Stomach (tissue), 19 donors: ENCODE measurements at places on chromosomes 1 and 21. TPM values are rescaled to one million over a fixed set of nuclear protein-coding genes. Genes with fewer than 3 reads are reported as not detected.

DNA sequence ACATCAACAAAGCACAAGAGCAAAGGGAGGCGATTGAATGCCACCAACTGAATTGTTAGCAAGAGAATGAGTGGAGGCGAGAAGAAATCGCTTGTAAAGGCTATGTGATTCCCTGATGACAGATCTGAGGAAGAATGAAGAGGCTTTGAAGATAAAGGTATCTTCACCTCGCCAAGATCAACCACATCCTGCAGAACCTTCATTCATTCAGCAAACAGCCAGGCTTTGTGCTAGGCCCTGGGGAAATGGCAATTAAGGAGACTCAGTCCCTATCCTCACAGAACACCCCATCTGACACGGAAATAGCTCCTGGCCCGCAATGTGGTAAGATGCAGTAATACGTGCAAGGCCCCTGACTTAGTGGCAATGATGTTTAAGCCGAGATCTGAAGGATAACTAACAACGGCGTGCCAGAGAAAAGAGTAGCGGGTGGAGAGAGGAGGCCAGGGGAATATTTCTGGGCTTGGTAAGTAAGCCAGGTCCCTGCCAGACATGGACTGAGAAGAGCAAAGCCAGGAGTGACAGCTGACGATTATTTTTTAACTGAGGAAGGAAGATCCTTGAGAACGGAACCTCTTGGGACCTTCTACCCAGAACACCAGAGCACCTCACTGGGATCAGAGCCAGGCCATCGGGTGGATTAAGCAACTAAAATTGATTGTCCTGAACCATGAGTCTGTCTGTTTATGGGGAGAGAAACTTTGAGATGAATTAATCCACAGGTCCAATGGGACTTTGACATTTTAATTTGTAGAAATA lies 4.6 kb upstream of the VSIG8 start:
- no peak for DNase-seq

DNA sequence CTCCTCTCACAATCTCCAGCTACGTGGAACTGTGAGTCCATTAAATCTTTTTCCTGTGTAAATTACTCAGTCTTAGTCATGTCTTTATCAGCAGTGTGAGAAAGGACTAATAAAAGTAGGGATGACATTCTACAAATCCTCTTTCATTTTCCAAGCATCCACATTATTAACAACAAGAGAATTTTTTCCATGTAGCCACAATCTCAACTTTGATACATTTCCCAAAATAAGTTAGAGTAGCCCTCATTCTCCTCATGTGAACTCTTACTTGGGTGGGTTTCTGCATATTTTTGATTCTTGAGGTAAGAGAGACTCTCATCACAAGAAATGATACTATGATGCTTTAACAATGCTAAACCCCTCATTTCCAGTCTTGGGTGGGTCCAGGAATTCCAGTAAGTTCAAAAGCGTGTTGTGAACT lies 52.8 kb downstream of the TNFSF18 start:
- no peak for DNase-seq

DNA sequence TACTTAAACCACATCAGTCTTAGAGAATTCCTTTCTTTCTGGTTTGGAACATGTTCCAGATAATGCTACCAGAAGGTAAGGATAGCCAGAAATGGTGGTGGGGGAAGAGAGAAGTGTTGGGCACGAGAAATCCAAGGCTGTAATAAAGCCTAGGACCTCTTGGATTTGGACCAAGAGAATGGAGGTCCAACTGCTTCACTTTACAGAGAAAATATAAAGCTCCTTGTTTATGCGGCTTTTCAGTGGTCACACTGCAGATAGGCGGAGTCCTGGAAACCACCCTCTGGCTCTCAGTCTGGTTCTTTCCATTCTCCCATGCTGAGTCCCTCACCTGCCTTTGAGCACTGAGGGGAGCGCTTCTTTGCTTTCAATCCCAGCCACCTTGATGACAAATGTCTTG lies 87.8 kb downstream of the ADCY10 start:
- no peak for DNase-seq

DNA sequence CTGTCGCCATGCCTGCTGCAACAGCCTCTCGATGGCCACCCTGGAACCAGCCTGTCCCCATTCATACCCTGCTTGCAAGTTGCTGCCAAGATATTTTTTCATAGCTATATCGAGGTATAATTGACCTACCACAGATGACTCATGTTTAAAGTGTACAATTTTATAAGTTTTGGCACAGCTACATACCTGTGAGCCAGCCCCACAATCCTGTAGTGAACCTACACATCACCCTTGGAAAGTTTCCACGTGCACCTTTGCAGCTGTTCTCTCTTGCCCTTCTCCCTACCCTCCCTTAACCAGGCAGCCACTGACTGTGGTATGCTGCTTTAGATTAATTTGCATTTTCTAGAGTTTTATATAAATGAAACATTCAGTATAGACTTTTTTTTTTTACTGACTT lies 23.0 kb upstream of the KCNJ6 start:
- DNase-seq, result no peak

DNA sequence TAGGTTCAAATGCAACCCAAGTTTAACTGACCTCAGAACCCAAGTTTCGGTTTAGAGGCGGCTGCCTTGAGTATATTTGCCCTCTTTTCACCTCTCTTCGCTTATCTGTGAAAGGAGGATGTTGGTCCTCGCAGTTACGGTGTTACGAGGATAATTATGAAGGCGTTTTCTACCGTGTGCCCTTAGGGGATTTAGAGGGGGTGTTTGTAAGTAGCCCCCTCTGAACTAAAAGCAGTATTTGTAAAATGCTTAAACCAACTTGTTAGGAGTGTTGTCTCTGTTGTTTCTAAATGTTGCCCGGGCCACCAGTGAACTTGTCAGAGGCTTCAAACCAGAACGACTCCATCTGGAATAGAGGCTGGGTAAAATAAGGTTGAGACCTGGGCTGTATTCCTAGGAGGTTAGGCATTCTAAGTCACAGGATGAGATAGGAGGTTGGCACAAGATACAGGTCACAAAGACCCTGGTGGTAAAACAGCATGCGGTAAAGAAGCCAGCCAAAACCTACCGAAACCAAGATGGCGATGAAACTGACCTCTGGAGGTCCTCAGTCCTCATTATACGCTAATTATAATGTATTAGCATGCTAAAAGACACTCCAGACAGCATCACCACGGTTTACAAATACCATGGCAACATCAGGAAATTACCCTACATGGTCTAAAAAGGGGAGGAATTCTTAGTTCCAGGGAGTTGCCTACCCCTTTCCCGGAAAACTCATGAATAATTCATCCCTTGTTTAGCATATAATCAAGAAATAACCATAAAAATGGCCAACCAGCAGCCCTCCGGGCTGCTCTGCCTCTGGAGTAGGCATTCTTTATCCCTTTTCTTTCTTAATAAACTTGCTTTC lies 1.0 kb upstream of the PSRC1 start:
- no peak for DNase-seq

- DNase-seq, result no peak
These were observed 147.9 kb downstream of the SYF2 start for GRCh38 chr1:25084407-25084806.

DNA sequence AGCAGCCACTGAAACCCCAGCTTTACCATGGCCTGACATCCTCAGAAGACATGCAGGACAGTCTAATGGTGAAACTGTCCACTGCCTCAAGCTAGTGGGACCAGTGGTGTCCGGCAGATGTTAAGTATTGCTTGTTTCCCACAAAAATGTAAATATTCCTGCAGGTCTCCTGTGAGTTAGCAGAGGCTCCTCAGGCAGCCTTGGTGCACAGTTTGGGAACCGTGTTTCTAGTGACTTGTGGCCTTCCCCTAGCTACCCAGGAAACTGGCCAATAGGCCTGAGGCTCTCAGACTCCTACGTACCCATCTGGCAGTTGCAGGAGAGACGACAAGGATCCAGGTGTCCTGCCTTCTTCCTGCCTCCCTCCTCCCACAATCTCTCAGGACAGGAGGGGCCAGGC lies 142.4 kb downstream of the CAMTA1 start:
- DNase-seq, result no peak

GRCh38 chr1:82446236-82446635 lies 645.5 kb downstream of the ADGRL2 start:
- peak; percentile 37 for DNase-seq

GRCh38 chr1:40081871-40082270 lies 15.2 kb downstream of the PPT1 start:
- no peak for DNase-seq

- DNase-seq, result no peak
These were observed 82.3 kb upstream of the ZC3H12A start for GRCh38 chr1:37392051-37392450.

DNA sequence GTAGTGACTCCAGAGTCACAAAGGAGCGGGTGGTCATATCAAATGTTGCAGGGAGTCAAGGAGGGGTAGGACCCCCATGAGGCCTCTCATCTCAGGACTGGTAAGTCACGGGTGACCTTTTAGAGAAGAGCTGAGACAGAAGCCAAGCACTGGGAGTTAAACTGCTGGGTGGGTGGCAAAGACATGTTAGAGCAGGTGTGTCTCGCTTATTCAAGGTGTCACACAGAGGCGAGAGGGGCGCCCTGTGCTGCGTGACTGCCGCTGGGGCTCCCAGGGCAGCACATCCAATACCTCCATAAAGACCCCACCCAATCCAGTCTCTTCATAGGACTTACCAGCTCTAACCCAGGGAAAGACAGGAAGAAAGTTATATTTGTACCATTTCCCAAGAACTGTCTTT lies 15.2 kb downstream of the CASQ2 start:
- DNase-seq, result no peak

- DNase-seq, result no peak
These were observed 158.5 kb downstream of the KCNJ6 start for GRCh38 chr21:37757606-37758376.

DNA sequence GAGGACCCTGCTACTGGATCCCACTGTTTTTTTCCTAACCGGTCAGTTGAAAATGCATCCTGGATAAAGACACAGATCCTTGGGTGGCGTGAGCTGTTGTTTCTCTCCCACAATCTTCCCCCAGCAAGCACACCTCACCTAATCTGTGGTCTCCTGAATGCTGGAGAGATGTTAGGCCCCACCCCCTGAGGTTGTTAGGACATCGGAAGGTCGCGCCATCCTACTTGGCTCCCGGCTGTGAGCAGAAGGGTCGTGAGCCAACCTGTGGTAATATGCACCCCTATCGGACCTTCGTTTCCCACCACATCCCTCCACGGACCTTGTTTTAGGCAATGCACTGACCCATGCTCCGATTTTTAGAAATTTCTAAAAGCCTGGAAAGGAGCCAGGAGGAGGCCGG lies 89.9 kb upstream of the IPO9 start:
- peak; percentile 24 for DNase-seq

DNA sequence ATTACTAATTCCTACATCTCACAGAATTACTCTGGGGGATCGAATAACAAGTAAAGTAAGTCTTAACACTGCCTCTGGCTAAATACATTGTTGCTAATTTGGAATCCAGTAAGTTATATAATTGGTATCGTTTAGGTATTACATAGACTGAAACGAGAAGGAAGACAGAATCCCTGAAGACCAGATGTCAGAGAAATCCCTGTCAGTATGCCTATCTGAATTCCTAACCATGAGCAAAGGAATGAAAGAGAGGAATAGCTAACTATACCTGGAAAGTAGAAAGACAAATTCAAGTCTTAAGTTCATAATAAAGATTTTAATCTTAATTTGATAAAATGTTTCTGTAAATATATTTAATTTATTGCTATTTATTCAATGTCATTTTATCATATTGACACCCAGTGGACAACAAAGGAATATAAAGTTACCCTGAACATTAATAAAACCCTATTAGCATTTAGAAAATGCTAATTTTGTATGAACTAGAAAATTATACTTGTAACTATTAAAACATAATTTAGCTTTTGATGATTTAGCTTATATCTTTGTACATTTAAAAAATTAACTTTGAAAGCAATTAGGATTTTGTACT lies 11.4 kb downstream of the DEPDC1 start:
- DNase-seq, result no peak

DNA sequence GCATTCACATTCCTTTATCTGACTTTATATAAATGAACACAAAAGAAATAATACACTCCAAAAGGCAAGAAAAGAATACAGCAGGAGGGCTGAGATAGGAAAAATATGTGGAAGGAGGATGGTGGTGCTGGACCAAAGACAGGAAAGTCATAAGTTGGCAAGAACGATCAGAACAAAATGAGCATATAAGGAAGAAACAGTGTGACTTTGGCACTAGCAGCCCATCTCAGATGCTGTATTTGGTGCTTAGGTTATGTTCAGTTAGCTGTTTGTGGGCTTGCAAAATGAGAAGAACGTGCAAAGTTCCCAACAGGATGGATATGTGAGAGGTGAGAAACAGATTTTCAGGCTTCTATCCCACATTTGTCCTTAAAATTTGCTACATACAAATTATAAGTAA lies 719.8 kb upstream of the ADGRL4 start:
- peak; percentile 22 for DNase-seq

DNA sequence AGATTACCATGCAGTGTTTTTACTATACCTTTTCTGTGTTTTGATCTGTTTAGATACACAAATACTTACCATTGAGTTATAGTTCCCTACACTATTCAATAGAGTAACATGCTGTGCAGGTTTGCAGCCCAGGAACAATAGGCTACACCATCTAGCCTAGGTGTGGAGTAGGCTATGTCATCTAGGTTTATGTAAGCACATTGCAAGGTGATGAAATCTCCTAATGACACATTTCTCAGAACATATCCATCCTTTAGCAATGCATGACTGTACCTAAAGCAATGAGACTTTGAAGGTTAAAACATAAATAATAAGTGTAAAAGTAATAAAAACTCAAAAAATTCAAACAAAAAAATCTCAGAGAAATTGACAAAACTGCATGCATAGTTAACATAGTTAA lies 358.6 kb downstream of the USH2A start:
- DNase-seq, result no peak

FCRLA gene
- not detected for total RNA-seq
